ENCODE measurements at places on chromosomes 3 and 15.

DNA sequence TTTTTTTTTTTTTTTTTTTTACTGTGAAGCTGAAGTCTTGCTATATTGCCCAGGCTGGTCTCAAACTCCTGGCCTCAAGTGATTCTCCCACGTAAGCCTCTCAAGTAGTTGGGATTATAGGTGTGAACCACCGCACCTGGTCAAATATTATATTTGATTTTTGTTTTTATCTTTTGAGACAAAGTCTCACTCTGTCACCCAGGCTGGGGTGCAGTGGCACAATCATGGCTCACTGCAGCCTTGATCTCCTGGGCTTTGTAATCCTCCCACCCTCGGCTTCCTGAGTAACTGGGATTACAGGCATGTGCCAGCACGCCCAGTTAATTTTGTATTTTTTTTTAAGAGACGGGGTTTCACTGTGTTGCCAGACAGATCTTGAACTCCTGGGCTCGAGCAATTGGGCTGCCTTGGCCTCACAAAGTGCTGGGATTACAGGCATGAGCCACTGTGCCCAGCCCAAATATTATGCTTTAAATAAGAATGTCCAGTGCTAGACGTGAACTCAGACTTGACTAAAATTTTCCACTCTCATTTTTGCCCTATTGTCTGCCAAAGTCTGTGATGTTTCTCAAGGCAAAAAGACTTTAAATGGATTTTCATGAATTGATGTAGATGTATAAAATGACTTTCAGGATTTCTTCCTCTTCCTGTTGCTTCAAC, 33.4 kb upstream of the CRBN start:
- no peak for DNase-seq

- no peak for DNase-seq
Measured at GRCh38 chr15:82810061-82810889, 847 bp downstream of the WHAMM start.

DNA sequence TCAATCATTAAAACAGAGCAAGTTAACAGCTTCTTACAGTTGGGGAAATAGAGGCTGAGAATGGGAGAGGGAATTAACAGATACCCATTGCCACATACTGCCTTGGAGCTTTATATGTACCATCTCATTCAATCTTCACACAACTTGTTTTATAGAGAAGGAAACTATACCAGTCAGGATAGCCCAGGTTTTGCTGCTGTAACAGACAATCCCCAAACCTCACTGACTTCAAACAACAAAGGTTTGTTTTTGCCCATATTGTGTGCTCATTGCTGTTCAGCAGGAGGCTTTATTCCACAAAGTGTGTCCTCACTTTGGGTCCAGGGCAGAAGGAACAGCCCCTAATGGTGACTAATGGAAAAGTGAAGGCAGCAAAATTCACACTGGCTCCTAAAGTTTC, 59.2 kb downstream of the SPSB4 start:
- no peak for DNase-seq

GRCh38 chr3:42805141-42805821, 991 bp upstream of the HIGD1A start:
- DNase-seq = no peak

- DNase-seq = no peak
Measured at GRCh38 chr15:20344601-20345400, 196.8 kb downstream of the GOLGA6L6 start.

GRCh38 chr3:111538681-111539083, 3.3 kb upstream of the CD96 start:
- DNase-seq = no peak

- no peak for DNase-seq
Measured at GRCh38 chr3:37913522-37913921, 51.8 kb downstream of the CTDSPL start.

GRCh38 chr3:33115024-33115768, 1.4 kb downstream of the CRTAP start:
- DNase-seq = no peak

GRCh38 chr3:111712294-111713167, 117.4 kb upstream of the ZBED2 start:
- peak; percentile 29 for DNase-seq

DNA sequence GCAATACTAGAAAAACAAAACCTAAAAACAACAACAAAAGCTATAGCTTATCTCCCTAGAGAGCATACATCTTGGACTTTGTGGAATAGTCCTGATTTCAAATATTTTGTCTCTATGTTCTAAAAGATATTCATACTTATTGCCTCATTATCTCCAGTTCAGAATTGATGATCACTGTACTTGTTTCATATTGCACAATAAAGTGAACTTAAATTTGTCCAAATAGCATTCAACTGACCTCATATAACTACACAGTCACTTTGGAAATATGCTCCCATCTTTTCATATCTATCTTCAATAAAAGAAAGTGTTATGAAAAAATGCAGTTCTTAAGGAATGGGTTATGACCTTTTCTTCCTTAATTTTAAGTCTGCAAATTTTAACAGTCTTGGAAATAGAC, 228.6 kb upstream of the CMC1 start:
- DNase-seq = no peak

- DNase-seq = no peak
Measured at GRCh38 chr3:181723625-181724191, 12.0 kb downstream of the SOX2 start.

DNA sequence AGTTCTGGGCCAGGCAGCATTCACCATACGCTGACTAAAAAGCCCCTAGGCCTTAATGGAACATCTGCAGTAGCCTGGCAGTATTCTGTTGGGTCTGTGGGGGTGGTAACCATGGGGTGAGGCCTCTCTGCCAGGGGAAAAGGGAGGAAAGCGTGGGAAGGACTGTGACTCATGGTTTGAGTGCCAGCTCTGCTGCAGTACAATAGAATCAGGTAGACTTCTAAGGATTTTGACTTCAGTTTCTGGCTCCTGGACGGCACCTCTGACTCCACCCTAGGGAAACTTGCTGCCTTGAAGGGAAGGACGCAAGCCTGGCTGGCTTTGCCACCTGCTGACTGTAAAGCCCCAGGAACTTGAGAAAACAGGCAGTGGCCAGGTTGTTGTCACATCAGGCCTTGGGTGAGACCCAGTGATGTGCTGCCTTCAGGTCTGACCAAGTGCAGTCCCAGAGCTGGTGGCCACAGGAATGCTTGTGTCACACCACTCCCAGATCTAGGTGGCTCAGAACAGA, 148.6 kb downstream of the SUCNR1 start:
- DNase-seq = no peak

GRCh38 chr3:49327485-49327884, 12.4 kb downstream of the USP4 start:
- DNase-seq = no peak

DNA sequence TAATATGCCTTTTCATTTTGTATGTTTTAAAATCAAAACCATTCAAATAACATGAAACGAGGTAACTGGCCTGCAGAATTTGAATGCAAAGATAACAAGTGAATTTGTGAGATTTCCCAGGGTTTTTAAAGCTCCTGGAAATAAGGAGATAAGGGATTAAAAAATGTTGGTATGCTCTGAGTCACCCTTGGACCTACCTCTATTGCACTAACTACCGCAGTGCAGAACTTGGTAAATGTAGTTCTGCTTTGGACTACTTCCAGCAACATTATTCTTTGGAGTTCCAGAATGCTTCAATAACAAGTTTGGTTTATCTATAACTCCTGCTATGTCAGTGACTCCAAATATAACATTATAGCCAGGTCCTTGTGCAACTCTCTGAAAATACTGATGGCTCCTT, 201.7 kb downstream of the GAP43 start:
- no peak for DNase-seq

GRCh38 chr15:28979208-28979841, 93.6 kb downstream of the APBA2 start:
- DNase-seq = no peak

DNA sequence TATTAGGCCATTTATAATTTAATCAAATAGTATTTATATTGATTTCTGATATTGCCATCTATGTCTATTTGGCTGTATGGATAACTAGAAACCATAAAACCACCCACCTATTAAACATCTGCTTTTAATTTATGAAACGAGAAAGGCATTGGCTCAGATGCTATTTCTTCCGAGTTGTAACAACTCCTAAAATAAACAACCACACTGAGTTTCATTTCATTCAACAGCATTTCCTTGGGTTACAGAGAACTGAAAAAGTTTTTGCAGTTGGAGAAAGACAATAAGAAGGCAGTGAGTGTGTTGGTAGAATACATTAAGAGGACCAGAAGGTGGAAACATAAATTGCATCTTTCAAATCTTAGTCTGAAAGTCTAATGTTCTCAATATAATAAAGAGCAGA, 79.1 kb downstream of the AQR start:
- no peak for DNase-seq

GRCh38 chr3:113174304-113174703, 37.1 kb upstream of the BOC start:
- DNase-seq = no peak

- DNase-seq = no peak
Measured at GRCh38 chr15:22949074-22949547, 31.1 kb downstream of the CYFIP1 start.

- no peak for DNase-seq
Measured at GRCh38 chr15:33985287-33985686, 17.0 kb downstream of the CHRM5 start.

DNA sequence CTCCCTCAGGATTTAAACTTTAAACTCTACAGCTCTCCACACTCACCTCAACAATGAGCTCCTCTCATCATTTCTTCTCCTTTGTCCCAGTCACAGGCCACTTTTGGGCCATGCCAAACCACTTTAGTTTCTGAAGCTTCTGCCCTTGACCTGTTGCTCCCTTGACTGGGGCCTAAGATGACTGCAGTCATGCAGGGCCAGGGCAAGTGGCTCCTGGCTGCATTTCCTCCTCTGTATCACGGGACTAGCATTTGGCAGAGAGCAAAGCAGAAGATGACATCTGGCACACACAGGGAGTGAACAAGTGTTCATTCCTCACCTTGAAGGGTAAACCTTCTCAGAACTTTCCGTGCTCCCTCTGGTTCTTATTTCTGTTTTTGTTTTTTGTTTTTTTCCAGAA, 136.9 kb downstream of the PDE8A start:
- DNase-seq = no peak

- no peak for DNase-seq
Measured at GRCh38 chr15:91849749-91850161, 3.8 kb upstream of the SLCO3A1 start.

DNA sequence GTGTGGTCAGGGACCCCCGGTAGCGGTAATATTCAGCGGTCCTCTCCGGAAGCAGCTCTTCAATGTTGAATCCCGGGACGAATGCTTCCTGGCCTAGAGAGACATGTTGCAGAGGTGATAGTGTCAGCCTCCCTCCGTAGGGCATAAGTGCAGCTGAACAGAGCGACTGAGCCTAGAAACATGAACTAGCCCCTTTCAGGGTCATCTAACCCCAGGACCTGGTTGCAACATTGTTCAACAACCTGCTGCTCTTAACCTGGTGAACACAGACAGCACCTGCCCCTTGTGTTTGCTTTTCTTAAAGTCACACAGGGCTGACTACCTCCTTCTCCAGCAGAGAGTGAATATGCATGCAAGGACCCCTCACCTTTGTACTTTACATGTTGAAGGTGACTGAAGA, 41.3 kb downstream of the CA12 start:
- DNase-seq = no peak

- no peak for DNase-seq
Measured at GRCh38 chr3:50299929-50300680, 900 bp upstream of the HYAL3 start.

GRCh38 chr3:193917158-193917557, 218.8 kb upstream of the HES1 start:
- no peak for DNase-seq

GRCh38 chr15:49343546-49343945, 79.5 kb upstream of the FGF7 start:
- DNase-seq = no peak

DNA sequence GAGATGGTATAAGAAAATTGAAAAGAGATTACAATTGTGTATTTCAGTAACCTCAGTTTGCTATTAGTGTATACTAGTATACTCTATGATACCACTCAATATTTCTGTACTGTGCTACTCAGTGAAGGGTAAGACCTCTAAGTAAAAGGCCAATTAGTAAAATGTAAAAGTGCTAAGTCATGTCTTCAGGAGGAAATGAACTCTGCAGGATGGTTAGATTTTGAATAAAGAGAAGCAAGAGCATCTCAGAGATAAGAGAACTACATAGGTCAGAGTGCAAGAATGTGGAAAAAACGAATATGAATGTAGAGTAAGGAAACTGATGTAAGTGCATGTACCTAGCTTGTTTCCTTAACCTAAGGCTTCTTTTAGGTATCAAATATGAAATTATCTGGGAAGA, 796.6 kb upstream of the GBE1 start:
- DNase-seq = no peak

DNA sequence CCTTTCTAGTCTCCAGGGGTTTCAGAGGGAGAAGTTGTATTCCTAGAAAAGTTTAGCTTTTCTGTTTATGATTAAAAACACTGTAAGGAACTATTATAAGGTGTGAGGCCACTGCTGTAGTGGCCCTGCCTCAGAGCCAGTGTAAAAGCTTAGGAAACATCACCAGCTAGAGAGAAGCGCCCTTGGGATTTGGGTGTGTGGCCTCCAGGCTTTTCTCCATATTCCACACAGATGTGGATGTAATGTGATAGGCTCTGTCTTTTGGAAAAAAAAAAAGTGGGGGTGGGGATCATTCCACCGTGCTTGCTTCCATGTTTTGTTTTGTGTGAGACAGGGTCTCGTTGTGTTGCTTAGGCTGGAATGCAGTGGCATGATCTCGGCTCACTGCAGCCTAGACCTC, 13.9 kb downstream of the SEC61A1 start:
- DNase-seq = no peak

GRCh38 chr3:27746838-27747237, 24.7 kb upstream of the EOMES start:
- no peak for DNase-seq

DNA sequence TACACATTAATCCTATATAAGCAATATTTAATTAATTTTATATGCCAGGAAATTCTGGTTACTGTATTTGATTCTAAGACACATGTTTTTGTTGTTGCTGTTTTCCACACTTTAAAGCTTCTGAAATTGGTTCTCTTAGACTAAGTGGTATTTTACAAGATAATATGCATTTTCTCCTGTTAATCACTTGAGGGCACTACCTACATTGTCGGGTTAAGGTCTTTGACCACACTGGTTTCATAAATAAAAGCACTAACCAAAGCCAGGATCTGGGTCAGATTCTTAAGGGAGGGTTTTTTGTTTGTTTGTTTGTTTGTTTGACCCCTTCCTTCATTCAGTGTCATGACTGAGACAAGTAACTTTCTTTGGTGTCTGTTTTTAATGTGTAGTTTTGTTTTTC, 590.2 kb downstream of the RBMS3 start:
- DNase-seq = no peak

- DNase-seq = no peak
Measured at GRCh38 chr15:66565741-66566144, at the start of gene LCTL. Gene LCTL, minus strand, starts transcription at chr15:66565998. Its CDS starts 633 bp downstream, at chr15:66565365.

- DNase-seq = no peak
Measured at GRCh38 chr3:72748659-72749058, 99.6 kb downstream of the SHQ1 start.

DNA sequence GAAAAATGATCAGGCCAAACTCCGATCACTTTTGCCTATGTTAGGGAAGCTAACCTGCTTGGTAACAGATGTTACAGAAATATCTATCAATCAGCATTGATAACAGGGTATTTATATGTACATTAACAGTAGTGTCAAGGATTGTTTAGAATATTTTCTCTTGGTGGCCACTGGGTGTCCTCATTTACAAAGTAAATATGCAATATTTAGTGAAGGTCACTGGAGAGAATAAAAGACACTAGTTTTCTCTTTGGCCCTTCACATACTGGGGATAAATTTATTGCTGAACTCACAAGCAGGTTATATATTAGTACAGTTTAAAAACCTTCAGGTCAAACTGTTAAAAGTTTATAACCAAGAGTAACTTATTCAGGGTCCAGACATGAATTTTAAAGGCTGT, 69.0 kb downstream of the TIGIT start:
- DNase-seq = no peak

Measured in stimulated activated CD8-positive, alpha-beta memory T cell treated with anti-CD3 and anti-CD28 coated beads, Interleukin-7, amount 100 ng/mL, for 1 hour (primary cell).